ENCODE measurements at places on chromosomes 1 and 21.

- no peak for DNase-seq
These were observed 11.7 kb downstream of the NKAIN1 start for GRCh38 chr1:31227891-31228568.

DNA sequence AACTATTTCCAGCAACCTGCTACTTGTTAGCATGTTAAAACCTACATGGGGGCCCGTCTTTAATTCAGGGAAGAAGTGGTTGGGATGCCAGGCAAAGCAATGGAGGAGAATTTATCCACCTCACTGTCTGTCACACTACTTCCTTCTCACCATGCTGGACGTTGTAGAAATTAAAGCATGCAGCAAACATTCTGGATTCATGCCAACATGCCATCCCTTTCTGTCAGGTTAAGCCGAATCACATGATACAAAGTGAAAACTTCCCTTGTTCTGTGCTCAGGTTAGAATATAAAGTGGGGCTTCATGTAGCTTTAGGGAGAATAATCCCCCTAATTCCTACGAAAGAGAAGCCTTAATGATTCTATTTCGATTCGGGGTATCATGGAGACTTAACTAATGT, 95.5 kb downstream of the ERG start:
- DNase-seq = no peak

DNA sequence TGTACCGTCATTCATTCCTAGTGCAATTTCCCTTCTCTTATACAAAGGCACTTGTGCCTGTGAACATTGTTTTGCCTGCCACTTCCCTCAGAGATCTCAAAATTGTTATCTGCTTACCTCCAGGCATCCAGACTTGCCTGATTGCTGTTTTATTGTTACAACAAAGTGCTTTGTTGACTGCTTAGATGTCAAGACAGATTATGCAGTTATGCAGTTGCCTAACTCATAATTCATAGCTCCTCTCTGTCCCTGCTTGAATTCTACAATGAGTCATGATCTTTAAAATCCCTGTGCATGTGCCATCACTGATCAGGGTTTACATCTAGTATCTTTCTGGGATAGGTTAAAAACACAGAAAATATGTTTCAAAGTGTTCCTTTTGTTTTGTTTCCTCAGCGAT, 24.5 kb downstream of the CXADR start:
- no peak for DNase-seq

GRCh38 chr1:234311414-234311813, 61.8 kb upstream of the COA6 start:
- DNase-seq = no peak
